ENCODE measurements at places on chromosomes 13 and 19.

DNA sequence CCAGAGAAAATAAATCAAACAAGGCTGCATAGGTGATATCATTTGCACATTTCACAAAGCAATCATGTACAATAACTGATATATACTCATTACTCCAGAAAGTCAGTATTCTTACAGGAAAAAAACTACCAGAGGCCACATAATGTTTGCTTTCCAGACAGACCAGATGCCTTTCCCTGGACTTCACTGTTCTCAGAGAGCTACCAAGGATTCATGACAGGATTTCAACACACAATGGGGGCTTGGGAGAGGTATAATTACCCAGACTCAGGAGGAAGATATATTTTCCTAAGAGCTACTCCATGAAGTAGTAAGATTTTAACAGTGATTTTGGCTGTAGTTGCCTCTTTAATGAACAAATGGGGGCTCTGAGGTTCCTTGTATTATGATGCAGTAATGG is 110.0 kb downstream of the FOXO1 start:
- DNase-seq, result no peak

DNA sequence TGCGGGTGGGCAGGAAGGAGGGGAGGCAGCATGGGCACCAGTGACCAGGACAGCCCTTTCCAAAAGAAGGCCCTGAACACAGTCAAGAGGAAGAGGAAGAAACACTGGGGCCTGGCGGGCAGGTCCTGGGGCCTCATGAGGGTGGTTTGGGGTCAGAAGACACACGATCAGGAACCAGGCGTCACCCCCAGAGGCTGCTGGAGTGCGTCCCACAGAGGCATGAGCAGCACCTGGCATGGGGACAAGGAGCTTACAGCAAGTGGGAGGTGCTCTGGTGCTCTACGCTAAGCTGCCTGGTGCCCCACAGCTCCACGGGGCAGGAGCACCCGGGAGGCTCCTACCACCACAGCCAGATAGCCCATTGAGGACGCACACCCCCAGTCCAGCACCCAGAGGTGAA is 20.0 kb downstream of the ELL start:
- DNase-seq, result no peak

- DNase-seq, result no peak
Observed at GRCh38 chr19:46206682-46207081, 22.9 kb upstream of the IGFL1 start.

- peak; percentile 59 for DNase-seq
Observed at GRCh38 chr19:8571006-8571411, 6.2 kb downstream of the MYO1F start.

DNA sequence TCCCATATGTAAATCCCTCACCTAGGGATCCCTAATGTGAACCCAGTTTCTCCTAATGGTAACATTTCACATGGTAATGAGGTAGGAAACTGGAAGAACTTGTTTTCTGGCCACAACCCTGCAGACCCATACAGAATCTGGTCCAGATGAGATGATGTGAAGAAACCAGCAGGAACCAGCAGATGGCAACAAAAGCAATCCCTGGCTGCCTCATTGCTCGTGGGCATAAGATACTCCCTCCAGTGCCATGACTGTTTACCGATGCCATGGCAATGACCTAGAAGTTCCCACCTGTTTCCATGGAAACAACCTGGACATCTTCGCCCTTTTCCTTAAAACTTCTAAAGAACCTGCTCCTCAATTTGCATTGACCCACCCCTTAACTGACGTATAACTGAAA is 1.4 kb upstream of the CD209 start:
- DNase-seq, result peak; percentile 15

GRCh38 chr19:13010038-13010991 is 15.0 kb downstream of the NFIX start:
- DNase-seq, result peak; percentile 36

DNA sequence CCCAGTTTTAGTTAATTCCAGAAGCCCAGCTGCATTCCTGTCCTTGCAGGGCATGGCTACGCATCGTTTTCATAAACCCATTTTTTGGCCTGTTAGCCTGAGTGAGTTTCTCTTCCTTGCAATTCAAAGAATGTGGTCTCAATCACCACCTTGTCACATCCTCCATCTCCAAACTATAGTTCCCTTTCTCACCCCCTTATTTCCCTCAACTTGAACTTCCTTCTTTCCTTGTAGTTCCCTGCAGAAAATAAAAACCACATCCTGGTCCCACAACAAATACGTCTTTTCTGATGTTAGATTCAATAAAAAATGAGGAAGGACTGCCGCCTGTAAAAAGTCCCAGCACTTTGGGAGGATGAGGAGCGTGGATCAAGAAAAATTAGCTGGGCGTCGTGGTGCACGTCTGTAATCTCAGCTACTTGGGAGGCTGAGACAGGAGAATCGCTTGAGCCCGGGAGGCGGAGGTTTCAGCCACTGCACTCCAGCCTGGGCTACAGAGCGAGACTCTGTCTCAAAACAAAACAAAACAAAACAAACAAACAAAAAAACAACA is 13.2 kb downstream of the ADGRE3 start:
- no peak for DNase-seq

DNA sequence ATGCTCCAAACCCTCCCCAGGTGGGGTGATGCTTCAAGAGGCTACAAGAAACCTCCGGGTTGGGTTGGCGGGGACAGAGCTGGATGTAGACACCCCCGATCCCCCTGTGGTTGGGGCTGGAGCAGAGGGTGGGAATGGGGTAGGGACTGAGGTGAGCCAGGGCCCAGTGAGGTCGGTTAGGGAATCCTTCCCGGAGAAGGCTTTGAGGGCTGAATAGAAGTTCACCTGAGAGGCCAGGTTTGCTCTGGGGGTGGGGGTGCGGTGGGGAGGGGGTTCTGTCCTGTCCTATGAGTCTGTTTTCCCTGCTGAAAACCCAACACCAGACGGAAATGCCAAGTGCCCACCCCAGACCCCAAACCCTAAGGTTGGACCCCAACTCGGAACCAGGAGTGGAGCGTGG is 69.1 kb downstream of the CELF5 start:
- DNase-seq, result no peak

- no peak for DNase-seq
Observed at GRCh38 chr13:46053162-46054012, 841 bp upstream of the ZC3H13 start.

DNA sequence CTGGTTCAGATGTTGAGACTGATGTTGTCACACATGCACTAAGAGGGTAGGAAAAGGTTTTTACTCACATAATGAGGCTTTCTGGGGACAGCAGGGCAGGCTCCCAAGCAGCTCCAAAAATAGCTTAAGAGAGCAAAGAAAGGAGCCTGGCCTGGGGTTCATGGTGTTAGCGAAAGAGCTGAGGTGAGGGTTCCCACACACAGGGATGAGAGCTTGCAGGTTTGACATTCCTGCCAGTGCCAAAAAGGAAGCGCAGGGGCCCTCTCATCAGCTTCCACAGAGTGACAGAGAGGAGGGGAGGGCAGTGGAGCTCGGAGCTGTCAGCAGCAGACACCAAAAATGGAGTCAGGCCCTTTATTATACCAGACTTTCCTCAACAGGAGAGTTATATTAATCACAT is 65.5 kb upstream of the FAM216B start:
- DNase-seq, result no peak

GRCh38 chr13:89966524-89966923 is 1381.0 kb upstream of the MIR17HG start:
- no peak for DNase-seq

DNA sequence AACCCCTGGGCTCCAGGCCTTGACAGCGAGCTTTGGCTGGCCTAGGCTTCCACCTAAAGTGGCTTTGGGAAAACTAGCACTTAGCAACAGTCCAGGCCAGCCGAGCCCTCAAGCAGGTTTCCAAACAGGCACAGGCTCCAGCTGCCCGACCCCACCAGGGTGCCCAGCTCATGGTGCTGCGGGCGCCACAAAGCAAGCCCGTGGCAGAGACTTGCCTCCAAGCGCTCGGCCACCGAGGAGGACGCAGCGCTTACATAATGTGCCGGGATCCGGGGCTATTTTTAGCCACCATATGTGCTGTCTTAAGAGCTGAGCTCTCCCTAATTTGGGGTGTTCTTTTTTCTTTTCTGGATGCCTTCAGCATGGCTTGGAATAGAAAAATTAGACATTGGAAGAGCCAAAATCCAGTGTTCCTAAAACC is 56.1 kb upstream of the F7 start:
- no peak for DNase-seq

DNA sequence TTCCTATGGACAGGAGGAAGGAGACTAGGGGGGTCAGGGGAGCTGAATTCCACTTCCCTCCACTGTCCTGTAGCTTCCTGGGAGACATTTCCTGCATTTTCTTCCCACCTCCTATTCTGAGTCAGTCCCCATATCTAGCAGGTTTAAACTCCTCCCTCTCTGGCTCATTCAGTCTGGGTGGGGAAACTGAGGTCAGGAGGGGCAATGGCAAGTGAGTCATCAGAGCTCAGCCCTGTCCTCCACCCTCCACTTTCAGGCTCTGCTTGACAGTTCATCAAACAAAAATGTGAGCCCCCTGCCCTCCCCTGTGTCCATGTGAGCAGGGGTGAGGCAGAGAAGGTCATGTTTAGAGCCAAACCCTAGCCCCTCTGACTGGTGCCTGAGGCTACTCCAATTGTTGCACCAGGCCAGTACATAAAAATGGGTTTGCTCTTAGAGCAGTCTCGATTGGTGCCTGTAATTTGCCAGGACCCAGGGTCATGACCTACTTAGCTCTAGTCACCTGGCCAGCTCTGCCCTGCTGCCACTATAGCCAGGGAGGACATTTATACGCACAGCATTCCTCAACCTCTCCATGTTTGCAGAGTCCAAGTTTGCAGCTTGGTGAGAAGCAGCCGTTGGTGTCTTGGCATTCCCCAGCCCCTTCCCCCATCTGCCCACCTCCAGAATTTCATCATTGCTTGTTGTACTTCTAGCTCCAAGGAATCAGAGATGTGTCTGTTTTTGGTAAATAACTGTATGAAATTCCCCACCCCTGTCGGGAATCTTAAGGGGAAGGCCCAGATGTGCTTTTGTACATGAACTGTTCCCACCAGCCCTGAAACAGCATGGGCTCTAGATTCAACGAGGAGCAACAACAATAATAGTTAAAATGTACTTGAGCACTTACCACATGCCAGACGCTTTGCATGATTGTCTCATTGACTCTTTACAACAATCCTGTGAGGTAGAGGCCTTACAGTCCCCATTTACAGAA is 20.7 kb downstream of the SAMD4B start:
- peak; percentile 59 for DNase-seq

DNA sequence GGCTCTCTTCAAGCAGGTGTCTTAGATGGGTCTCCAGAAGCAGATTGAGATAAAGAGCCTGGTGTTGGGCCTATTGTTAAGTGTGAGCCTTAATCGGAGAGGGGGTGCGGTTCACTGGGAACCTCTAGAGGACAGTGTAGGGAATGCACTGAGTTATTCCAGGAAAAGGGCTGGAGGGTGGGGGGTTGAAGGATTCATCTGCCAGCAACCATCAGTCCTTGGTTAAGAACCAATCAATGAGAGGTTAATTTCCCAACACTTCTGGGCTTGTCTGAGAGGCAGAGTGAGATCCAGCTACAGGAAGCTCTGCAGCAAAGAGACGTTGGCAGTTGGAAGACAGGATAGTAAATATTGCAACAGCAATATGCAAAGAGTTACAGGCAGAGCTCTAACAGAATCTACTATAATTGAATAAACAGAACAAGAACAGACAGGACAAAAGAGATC is 28.7 kb downstream of the CYP4F2 start:
- peak; percentile 10 for DNase-seq

GRCh38 chr19:3211191-3211590 is 13.3 kb upstream of the CELF5 start:
- DNase-seq, result no peak

DNA sequence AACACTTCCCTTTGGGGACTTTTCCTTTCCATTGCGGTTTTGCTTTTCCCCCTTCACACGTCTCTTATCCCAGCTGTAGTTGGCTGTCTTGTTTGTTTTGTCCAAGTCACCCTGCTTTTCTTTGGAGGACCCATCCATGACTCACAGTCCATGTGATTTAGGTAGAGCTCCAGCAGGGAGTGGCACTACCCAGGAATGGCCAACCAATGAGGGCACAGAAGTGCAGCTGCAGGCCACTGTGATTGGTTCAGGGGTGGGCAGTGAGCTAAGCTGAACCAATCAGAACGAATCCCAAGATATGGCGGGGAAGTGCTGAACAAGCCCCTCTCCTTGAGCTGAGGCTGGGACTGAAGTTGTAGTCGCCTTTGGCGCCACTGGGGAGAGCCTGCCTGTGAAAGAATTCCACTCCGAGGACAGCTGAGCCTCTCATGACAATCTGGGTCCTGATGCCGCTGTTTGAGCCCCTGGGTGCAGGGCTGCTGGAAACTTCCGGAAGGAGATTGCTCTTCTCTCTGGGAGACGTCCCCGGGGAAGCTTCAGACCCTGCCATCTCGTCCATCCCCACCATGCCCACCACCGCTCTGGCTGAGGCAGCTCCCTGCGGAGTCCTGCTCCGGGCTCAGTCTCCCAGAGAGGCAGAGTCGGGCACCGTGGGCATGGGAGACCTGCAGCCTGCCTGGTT is 62.9 kb upstream of the URI1 start:
- peak; percentile 10 for DNase-seq

DNA sequence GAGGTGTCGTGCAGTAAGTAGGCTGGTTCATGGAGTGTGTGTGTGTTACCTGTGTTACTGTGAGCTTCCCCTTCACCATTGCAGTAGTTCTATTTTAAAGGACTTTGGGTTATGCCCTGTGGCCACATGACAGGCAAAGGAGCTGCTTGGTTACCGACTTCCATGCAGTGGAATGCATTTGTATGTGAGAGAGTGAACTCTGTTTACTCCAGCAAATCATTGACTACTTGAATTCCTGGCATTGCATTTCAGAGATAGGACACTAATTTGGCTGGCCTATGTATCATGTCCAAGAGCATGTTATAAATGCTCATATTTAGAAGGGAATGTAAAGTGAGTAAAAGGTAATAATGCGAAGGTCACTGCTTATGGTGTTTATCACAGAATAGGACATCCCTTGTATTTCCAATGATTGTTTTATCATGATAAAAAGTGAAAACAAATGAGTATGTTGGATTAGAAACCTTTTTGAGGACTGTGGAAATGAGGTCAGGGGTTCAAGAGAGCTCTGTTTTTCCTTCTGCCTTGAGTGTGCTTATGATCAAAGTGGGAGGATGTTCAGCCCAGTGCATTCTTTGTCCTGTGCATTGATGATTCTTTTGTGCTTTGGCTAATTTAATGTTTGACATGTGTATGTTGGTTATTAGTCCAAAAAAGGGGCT is 156.5 kb downstream of the LMO7 start:
- DNase-seq, result peak; percentile 45

GRCh38 chr19:18685597-18686190 is 2.2 kb downstream of the CRTC1 start:
- peak; percentile 3 for DNase-seq

DNA sequence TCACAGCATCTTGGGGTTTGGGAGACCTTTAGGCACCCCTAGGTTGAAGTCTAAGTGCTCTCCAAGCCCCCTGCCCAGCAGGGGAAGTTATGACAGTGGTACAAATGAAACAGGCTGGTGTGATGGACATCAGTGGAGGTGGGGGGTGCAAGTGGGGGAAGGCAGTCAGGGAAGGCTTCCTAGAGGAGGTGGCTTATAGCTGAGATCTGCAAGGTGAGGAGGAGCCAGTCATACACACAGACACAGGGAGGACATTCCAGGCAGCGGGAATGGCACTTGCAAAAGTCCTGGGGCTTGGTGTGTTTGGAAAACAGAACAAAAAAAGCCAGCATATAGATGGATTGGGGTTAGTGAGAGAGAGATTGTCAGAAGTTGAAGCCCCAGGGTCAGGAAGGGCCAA is 11.6 kb downstream of the HSH2D start:
- no peak for DNase-seq

- DNase-seq, result no peak
Observed at GRCh38 chr13:98960606-98961502, 17.0 kb downstream of the DOCK9 start.

GRCh38 chr13:113299951-113300350 is 2.9 kb downstream of the LAMP1 start:
- DNase-seq, result no peak
